ENCODE measurements at places on chromosomes 3 and 15.

- no peak for DNase-seq
Observed at GRCh38 chr15:40102897-40103858, 5.5 kb downstream of the BMF start.

GRCh38 chr15:88873786-88874185 is 21.6 kb downstream of the HAPLN3 start:
- no peak for DNase-seq

DNA sequence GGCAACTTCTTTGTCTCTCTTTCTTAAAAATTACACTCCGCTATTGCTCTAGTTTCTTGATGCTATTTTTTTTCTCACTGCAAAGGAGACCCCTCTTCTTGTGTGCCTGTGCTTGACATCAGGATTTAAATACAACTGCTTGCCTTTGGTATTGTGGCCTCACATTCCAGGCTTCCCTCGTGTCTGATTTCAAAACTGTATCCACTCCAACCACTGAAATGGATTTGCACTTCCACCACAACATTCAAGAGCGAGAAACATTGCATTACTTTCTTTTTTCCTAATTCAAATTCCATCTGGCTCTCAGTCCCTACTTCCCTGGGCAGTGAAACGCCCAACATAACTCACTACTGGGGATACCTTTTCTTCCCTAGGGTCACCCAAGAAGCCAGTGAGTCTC is 50.4 kb upstream of the PXYLP1 start:
- DNase-seq: no peak

DNA sequence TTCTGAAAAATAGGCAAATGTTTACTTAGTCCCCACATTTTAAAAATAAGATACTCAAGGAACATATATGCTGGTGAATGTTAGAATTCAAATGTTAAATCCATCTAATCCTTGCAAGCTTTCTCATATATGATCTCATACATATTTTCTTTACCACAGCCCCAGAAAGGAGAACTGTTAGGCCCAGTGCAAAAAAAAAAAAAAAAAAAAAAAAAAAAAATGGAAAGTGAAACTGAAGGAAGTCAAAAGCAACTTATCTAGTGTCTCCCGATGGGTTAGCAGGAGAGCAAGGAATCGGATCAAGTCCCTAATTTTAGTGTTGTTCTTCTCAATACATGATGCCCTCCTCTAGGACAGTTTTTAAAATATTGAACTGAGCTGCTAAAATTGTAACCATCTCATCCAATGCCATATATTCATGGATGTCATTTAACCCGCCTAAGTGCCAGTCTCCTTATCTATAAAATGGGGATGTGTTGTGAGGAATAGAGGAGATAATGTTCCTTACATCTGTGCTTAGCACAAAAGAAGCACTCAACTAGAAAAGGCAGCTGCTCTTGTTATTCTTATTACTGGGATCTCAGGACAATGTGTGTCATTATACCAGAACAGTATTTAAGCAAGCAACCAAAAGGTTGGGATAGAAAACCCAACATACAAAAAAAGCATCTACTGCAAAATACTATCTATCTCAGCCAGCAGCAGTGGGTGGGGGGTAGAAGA is 279.7 kb downstream of the MAGI1 start:
- DNase-seq: no peak

GRCh38 chr15:50786871-50787270 is 21.4 kb upstream of the SPPL2A start:
- no peak for DNase-seq

- no peak for DNase-seq
Observed at GRCh38 chr3:177516158-177517011, 319.1 kb upstream of the TBL1XR1 start.

DNA sequence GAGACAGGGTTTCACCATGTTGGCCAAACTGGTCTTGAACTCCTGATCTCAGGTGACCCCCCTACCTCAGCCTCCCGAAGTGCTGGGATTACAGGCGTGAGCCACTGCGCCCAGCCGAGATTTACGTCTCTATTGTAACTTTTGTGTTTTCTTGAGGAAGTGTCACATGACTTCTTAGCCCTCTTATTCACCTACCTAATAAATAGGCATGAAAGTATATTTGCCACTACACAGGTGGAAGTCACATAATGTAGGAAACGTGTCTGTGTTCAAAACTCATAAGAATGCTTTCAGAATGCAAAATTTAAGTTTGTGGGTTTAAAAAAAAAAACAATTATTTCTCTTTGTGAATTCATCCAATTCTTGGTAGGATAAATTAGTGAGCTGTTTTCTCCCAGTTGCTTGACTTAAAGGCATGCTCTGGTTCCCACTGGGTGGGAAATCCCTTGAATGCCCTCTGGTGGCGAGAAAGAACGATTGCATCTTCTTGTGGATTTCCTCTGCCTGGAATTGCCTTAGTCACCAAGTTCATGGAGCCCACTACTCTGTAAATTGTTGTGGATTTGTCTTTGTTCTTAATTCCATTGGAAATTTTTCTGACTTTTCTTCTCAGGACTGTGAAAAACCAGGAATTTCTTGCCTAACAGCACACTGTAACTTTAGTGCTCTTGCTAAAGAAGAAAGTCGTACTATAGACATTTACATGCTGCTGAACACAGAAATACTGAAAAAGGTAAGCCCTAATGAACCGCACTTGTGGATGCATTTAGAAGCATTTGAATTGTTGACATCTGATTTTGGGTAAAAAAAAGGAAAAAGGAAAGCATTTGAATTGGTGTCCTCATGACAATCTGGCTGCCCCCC is 82.2 kb upstream of the CTDSPL start:
- DNase-seq: no peak

DNA sequence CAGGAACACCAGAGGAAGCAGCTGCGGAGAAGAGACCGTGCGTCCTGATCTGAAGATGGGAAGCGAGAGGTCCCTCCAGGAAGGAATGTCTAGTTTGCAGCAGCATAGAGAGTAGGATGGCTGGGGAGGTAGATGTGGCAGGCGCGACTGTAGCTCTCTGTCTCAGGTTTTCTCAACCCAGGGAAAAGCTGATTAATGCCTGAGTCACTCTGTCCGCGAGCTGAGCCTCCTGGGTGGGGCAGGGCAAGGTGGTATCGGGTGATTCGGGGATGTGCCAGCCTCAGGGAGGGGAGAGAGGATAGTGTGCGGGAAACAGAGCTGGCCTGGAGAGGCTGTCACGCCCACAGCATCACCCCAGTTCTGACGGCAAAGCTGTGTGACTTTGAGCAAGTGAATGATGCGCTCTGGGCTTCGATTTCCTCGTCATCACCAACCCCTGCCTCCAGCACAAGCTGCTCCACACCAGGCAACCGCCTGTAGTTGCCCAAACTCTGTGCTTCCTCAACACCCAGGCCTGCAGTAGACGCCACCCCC is 28.4 kb downstream of the CPN2 start:
- DNase-seq: no peak

DNA sequence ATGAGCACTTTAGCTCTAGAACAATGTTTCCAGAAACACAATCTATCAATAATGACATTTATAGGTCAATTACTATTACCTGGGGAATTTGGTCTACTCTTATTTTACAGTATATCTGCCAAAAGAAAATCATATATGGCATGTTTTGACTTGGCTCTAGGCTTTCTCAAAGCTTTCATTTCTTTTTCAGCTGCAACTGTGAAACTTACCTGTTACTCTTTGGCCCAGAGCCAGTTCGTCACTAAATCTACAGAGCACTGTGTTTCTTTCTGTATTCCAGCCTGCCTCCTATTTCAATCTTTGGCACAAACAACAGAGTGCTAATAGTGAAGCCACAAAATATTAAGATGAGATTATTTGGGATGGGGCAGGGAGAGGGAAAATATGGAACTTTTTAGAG is 76.0 kb downstream of the P2RY1 start:
- no peak for DNase-seq

DNA sequence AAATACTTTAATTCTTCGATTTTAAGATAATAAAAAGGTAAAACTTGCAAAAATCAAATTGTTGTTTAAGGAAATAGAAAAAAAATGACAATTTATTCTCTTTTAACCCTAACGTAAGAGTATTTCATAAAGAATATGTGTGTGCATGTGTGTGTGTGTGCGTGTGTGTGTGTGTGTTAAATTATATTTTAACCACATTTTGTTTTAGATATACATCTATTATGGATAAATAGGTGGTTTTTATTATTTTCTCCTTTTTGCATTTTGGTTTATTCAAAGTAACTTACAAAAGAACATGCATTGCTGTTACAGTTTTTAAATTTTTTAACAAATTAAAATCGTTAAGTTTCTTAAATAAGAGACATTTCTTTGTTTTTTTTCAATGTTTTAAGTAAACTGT is 414.4 kb downstream of the NAALADL2 start:
- no peak for DNase-seq

DNA sequence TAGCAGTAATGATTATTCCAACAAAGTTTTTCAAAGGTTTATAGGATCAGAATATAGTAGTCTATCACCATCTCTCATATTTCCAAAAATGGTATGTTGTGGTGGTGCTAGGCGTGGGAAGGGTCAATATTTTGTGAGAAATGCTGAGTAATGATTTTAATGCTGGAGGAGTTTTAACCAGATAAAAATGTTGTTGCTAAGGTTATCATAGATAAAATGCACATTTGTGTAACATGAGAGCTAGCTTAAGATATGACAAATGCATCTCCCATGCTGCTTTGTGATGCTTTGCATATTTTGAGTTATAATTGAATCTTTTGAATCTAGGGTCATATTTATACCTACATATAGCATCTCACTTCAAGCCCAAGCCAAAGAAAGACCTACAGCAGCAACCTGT is 103.9 kb upstream of the ROBO1 start:
- DNase-seq: no peak

DNA sequence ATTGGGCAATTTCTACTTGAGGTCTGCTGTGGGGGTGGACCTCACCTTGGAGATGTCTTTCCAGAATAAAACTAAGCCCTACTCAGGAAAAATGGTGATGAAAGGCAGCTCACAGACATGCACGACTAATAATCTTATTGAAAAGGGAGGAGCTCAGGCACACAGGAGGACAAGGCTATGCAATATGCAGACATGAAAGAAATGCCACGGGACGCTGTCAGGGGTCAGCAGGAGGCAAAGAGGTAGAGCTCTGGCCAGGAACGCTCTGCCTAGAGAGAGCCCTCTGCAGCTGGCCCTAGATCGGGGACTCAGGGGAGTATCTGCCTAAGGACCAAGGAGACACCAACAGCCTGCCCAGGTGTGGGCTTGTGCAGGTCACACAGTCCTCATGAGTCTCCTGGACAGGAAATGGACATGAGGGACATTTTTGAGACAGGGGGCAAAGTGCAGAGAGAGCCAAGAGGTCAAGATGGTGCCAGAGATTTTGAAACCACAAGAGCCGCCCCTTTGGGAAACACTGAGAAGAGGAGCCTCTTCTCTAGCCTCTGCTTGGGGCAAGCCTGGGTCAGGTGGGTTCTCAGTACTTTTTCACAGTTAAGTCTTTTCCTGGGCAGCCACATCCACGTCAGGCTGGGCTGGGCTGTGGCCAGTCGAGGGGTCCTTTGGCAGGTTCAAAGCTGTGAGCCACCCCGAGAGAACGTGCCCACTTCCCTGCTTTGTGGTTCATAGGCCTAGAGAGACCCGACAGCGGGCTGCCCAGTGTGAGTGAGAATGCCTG is 23.2 kb downstream of the EAF1 start:
- DNase-seq: no peak

- DNase-seq: no peak
Observed at GRCh38 chr15:81766829-81767475, 278.9 kb downstream of the MEX3B start.

- no peak for DNase-seq
Observed at GRCh38 chr3:169390271-169390670, 273.2 kb downstream of the MECOM start.

- no peak for DNase-seq
Observed at GRCh38 chr3:107384907-107385306, 7.7 kb downstream of the CCDC54 start.

GRCh38 chr15:42955518-42955917 is 34.9 kb upstream of the TTBK2 start:
- DNase-seq: no peak

- no peak for DNase-seq
Observed at GRCh38 chr15:36005542-36005941, 459.6 kb upstream of the DPH6 start.

DNA sequence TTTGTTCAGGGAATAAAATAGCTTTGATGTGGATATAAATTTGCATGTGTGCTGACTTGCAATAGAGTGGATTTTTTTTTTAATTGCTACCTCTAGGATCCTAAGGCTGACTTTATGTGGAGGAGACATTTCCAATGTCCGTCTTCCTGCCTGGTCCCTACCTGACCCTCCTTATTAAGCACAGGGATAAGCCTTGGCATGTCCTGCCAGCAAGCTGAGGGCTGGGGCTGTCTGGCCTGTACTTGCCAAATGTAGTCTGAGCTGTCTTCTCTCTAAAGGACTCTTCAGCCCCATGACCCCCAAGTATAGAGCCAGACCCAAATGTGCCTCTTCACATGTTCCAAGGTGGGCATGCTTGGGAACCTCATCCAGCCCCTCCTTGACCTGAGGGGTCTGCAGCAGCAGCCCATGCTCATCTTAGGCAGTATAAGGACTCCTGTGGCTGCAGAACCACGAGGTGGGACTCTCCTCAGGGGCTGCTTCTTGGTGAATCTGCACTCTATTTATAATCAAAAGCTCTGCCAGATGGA is 88.8 kb downstream of the CACNA1D start:
- DNase-seq: no peak

DNA sequence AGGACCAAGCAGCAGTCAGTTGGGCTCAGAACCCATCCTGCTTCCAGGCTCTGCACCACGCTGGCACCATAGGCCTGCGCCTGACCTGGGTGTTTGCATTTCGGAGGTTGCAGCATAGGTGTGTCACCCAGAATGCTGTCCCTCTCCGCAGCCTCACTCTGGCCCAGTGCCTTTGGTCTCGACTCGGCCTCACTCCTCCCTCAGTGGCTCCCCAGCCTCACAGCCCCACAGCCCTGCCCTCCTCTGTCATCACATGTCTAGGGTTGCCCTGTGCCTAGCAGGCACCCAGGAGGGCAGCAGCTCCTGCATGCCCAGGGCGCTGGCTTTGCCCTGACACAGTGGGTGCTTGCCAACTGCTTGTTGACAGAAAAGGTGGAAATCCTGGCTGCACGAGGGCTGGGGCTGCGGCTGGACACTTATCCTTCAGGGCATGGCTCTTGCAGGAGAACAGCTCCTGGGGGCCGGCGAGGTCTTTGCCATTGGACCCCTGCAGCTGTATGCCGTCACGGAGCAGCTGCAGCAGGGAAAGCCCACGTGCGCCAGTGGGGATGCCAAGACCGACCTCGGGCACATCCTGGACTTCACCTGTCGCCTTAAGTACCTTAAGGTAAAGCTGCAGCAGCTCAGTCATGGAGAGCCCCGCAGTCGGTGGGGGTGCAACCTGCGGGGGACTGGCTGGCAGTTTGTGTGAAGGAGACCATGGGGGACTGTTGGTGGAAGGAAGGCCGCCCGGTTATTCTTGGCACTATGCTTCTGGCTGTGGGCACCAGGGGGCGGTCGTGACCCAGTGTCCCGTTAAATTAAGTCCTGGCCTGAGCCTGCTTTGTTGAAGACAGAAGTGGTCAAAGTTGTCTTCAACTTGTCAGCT is 16.2 kb downstream of the NISCH start:
- DNase-seq: no peak

Measured in stimulated activated CD8-positive, alpha-beta memory T cell treated with anti-CD3 and anti-CD28 coated beads, Interleukin-4, amount 100 ng/mL, for 1 hour (primary cell).